ENCODE measurements at places on chromosomes 12 and 14. TPM values are rescaled to one million over a fixed set of nuclear protein-coding genes. Genes with fewer than 3 reads are reported as not detected.
A peak's percentile ranks its signal among the peaks of the same experiment; 100 is the strongest.

GRCh38 chr14:51079489-51079888, 15.4 kb downstream of the TRIM9 start:
- H3K27me3 ChIP-seq, result no peaks in the 10 kb centered on the region
- H3K27ac ChIP-seq, result no peak overlapping the region
- no peak for DNase-seq
- H3K36me3 ChIP-seq, result no peaks in the 10 kb centered on the region

- H3K36me3 ChIP-seq, result no peaks in the 10 kb centered on the region
- H3K4me1 ChIP-seq, result no peaks in the 10 kb centered on the region
- H3K27ac ChIP-seq, result no peak overlapping the region
- DNase-seq, result no peak
These were observed 25.4 kb downstream of the DPF3 start for GRCh38 chr14:72868500-72868899.

DNA sequence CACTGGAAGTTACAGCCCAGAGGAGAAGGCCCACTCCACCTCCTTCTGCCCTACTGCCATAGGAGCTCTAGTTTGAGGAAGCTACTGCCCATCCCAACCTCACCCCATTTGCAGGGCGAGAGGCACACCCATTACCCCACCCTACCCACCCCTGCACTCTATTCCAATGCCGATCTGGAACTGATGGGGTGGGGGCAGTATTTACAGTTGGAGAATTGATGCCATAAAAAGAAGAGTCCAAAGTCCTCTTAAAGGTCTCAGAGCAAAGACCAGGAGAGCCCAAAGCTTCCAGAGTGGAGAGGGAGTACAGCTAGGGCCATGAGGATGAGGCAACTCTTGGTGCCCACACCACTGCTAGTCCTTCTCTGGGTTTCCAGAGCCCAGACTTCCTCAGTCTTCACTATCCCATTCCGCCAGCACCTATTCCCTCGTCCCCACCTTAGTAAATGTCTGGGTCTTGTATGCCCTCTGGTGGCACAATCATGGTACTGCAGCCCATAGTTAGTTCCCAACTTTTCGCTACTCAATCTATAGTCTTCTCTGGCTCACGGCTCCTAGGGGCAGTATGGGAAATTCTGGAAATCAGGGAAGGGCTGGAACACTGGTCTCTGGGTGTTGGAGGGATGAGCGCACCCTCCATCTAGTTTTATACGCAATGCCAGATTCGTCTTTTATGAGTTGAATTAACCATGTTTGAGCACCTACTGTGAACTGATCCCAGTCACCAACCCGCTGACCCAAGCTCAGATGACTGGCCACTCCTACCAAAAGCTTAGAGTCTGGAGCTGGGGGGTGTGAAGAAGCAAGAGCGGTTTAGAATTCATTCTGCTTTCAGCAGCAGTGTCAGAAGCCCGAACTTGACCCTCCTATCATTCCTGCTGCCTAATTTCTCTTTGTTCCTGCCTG, 6.9 kb upstream of the ADCY6 start:
- no peak overlapping the region for H3K4me3 ChIP-seq
- no peaks in the 10 kb centered on the region for H3K27me3 ChIP-seq
- H3K36me3 ChIP-seq, result no peaks in the 10 kb centered on the region
- H3K27ac ChIP-seq, result peak overlapping the region; percentile 47
- H3K4me1 ChIP-seq, result peaks cover 17% of the 10 kb centered on the region

DNA sequence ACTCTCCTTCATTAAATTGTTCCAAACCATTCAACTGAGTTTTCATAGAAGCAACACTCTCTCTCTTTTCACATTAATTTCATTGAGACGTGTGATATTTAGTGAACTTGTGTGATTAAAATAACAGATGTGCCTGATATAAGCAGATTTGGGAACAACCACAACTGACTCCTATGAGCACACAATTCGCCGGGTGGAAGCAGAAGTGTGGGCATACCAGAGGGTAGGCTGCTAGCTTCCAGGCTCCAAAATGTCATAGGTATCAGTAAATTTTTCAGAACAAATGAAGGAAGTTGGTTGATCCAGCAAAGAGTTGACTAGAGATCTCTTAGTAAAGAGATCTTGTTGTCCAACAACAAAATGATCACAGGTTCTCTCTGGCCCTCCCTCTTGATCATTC, 429.7 kb downstream of the DPF3 start:
- DNase-seq, result no peak
- H3K27ac ChIP-seq, result no peak overlapping the region
- H3K36me3 ChIP-seq, result no peaks in the 10 kb centered on the region
- H3K4me3 ChIP-seq, result no peak overlapping the region

Gene KITLG
- 30.4 TPM for total RNA-seq

DNA sequence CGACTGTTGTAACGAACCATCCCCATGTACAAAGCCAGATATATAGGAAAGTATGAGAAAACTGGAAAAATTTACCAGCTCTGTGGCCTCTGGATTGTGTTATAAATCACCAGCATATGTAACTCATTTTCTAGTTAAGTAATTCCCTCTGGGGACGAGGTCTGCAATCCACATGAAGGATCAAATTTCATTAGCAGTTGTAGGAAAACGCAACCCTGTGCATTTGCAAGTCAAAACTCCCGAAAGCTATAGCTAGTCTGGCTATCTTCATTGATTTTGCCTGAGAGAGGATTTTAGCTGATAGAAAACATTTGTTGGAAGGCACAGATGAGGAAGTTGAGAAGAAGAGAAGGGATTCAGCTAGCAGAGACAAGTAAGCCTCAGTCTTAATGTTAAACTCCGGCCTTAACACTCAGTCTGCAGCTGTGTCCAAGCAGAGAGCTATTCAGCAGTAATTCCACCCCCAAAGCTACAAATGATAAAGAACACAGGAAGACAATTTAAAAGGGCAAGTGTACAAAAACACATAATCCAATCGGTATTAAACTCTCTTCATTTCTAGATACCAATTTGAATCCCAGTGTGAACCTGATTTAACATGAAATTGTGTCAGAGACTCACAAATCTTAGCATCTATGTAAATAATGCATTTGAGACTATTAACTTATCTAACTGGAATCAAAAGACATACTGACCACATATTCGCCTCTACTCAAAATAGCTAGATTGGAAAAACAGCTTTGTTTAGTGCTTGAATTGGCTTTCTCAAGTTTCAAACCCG, 54.2 kb upstream of the CERS5 start:
- peak; percentile 77 for DNase-seq
- peaks cover 6% of the 10 kb centered on the region for H3K4me1 ChIP-seq
- no peaks in the 10 kb centered on the region for H3K36me3 ChIP-seq
- peak overlapping the region; percentile 91 for H3K27ac ChIP-seq

DNA sequence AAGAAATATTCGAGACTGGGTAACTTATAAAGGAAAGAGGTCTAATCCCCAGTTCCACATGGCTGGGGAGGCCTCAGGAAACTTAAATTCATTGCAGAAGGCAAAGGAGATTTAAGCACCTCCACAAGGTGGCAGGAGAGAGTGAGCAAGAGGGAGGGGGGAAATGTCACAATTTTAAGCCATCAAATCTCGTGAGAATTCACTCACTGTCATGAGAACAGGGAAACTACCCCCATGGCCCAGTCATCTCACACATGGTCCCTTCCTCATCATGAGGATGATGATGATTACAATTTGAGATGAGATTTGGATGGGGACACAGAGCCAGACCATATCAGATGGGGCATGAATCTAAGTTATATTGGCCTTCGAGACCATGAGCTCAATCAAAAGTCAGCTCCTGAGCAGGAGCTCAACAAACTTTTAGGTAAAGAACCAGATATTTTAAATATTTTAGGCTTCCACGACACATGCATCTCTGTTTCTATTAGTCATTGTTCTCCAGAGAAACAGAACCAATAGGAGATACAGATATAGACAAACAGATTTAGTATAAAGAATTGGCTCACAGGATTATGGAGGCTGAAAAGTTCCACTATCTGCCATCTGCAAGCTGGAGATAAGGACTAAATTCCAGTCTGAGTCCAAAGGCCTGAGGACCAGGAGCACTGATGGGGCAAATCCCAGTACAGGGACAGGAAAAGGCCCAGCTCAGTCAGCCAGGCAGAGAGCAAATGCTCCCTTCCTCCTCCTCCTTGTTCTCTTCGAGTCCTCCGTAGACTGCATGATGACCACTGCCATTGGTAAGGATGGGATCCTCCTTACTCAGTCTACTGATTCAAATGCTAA, 24.9 kb downstream of the DGLUCY start:
- no peak overlapping the region for H3K4me3 ChIP-seq
- no peaks in the 10 kb centered on the region for H3K36me3 ChIP-seq
- peaks cover 10% of the 10 kb centered on the region for H3K4me1 ChIP-seq
- no peaks in the 10 kb centered on the region for H3K27me3 ChIP-seq
- peak overlapping the region; percentile 69 for H3K27ac ChIP-seq

GRCh38 chr12:95516757-95517156, 34.5 kb downstream of the USP44 start:
- peak overlapping the region; percentile 7 for H3K27ac ChIP-seq
- no peaks in the 10 kb centered on the region for H3K27me3 ChIP-seq
- H3K4me1 ChIP-seq, result peaks cover 11% of the 10 kb centered on the region
- H3K36me3 ChIP-seq, result no peaks in the 10 kb centered on the region

Gene TMEM119
- total RNA-seq, result 70.1 TPM

DNA sequence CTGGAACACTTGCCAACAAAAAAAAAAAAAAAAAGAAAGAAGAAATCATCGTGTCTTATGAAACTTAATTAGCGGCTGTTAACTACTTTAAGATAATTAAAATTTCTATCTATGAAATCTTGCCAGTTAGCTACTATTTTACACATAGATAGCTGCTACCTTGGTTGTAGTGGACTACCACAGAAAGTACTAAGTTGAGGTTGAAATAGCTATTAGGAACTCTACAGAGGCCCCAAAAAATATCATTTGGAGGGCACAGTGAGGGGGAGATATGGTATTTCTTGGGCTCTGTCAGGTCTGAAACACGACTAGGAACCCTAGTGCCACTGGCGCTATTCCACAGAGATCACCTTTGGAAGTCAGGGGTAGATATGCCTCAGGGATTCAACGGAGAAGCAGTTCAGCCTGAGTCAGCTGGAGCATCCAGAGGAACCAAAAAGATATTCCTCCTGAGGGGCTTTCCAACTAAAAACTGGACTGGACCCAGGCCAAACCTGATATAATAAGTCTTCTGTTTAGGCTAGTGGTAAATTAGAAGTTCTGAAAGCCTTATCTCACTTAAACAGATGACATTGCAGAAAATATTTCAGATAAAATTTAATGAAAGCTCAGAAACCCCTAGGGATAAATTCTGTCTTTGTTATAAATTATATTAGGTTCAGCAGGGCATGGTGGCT, 126.1 kb downstream of the EPS8 start:
- DNase-seq, result no peak
- no peaks in the 10 kb centered on the region for H3K27me3 ChIP-seq
- H3K4me3 ChIP-seq, result no peak overlapping the region
- no peaks in the 10 kb centered on the region for H3K36me3 ChIP-seq
- no peaks in the 10 kb centered on the region for H3K4me1 ChIP-seq

Gene TAS2R8
- not detected for total RNA-seq

Gene KRT83
- not detected for total RNA-seq

DNA sequence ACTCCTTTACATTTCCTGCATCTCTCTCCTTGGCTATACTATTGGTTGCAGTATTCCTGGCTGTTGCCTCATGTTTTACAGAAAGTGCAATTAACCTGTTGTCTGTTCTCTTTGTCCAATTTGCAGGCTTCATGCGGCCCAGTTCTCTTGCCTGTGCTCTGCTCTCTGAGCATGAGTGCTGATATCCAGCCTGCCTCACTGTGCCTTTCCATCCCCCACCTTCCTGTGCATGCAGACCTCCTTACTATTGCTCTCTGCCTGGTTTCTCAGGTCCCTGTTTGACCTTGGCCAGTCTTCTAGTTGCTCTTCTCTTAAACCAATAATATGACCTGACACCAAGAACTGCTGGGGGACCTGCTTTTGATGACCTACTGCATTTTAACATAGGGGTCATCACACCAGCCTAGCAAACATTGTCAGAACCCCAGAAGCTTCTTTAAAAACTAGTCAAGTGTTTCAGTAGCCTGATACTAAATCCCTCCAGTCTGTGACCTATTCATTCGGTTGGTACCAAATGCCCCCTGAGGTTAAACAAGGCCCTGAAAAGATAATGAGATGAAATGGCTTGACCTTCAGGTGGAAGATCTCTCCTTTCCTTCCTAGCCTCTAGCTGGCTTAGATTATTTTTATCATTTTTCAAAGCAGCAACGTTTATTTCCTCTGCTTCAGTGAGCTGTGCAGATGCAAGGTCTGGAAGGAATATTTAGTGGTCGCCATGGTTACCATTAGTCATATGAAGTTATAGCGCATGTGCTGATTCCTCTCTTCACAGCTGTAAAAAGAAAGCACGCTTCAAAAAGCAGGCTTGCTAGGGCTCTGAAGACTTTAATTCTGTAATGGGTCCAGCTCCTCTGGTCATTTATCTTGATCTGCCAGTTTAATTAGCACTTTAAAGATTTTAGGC, 216.5 kb downstream of the PHLDA1 start:
- H3K27ac ChIP-seq, result peak overlapping the region; percentile 63
- DNase-seq, result peak; percentile 86
- no peaks in the 10 kb centered on the region for H3K27me3 ChIP-seq
- H3K4me1 ChIP-seq, result no peaks in the 10 kb centered on the region

DNA sequence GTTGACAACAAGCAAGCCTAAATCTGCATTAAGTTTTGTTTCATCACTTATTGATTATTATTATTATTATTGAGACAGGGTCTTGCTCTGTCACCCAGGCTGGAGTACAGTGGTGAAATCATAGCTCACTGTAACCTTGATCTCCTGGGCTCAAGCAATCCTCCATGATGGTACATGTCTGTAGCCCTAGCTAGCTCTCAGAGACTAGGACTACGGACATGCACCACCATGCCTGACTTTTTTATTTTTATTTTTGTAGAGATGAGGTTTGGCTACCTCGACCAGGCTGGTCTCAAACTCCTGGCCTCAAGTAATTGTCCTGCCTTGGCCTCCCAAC, 35.7 kb upstream of the STK38L start:
- no peak overlapping the region for H3K4me3 ChIP-seq
- H3K36me3 ChIP-seq, result no peaks in the 10 kb centered on the region
- no peaks in the 10 kb centered on the region for H3K4me1 ChIP-seq
- H3K27me3 ChIP-seq, result no peaks in the 10 kb centered on the region

Gene LRRC23
- total RNA-seq, result 9.3 TPM
